ENCODE measurements at places on chromosomes 2 and 18.
A peak's percentile ranks its signal among the peaks of the same experiment; 100 is the strongest.

- no peak for DNase-seq
These were observed 1126.2 kb downstream of the DPP10 start for GRCh38 chr2:115568643-115569042.

DNA sequence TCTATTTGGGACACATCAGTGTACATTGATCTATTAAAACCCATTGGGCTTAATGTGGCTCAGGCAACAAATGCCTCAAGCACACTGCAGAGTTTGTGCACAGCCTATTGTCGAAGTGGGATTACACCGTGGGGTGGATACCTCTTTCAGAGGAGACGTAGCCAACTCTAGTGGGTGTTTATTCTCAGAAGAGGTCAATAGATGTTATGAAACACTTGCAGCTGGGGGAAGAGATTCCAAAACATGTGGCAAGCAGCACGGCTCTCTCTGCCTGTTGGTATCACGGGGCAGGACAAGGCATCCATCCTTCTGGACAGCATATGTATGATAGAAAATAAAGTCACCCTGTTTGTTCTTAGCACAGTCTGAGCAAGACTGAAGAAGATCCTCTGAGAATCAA lies 121.4 kb upstream of the COPS8 start:
- peak; percentile 43 for DNase-seq

DNA sequence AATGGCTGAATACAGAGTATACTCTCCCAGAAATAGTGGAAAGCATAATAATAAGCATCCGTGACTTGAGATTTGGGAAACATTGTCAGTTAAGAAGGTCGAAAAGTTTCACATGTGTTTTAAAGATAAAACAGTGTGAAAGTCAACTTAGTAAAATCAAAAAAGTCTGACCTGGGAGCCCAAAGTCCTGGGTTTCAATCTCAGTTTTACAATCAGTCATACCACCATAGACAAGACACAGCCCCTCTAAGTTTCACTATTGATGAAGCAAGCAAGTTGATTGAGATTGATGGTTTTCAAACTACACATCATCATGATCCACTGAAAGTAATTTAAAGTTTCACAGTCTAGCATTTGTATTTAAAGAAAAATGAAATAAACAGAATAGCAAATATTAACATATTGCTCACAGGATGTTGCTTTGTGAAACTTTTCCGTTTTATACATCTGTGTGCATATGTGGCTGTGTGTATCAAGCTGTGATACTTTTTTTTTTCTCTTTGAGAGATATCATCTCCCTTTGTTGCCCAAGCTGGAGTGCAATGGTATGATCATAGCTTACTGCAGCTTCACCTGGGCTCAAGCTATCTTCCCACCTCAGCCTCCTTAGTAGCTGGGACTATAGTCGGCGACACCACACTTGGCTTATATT lies 71.1 kb downstream of the PIK3C3 start:
- DNase-seq = no peak

DNA sequence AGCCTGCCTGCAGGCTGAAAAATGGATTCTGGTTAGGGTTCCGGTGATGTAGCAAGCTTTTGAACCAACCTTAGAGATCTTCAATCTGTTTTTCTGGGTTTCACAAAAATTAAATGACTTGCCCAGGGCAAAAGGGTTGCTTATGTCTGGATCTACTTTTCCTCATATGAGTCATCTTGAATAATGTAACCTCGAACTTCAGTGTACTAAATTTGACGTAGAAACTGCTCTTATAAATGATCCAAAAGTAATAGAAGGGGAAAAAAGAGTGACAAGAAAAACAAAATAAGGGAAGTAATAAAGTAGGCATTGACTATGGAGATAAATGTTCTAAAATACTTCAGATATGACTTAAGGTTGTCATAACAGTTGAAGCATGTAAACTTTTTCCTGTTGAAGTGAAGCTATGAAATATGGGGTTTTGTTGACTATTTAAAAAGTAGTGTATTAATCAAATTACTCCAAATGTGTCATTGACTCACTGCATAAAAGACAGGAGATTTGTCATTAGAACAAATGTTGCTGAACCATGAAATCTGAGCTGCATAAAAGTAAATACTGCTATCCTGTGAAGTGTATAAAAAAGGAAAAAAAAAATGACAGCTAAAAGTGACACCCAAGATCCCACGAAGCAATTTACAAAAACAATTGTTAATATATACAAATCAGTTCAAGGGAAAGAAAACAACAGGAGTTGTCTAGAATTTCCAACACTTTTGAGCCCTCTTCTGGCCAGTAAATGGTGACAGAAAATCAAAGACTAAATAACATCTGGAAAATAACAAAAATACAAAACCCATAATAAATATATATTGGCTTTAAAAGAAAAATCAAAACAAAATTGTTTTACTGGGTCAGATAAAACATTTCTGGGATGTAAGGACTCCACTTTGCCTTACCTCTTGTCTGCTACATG lies 103.6 kb upstream of the SERPINE2 start:
- DNase-seq = peak; percentile 60

GRCh38 chr18:13178976-13179375 lies 39.6 kb upstream of the LDLRAD4 start:
- DNase-seq = no peak

DNA sequence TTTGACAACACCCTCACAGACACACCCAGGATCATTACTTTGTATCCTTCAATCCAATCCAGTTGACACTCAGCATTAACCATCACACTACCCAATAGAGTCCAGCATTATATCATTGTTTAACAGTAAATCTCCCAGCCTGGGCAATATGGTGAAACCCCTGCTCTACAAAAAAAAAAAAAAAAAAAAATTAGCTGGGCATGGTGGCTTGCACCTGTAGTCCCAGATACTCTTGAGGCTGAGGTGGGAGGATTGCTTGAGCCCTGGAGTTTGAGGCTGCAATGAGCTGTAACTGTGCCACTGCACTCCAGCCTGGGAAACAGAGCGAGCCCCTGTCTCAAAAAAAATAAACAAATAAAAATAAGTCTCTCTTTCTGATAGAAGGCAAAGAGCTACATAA lies 304.0 kb downstream of the STK39 start:
- DNase-seq = no peak
